Midbrain (tissue), 1 donor: ENCODE measurements at places on chromosomes 12 and 14.

DNA sequence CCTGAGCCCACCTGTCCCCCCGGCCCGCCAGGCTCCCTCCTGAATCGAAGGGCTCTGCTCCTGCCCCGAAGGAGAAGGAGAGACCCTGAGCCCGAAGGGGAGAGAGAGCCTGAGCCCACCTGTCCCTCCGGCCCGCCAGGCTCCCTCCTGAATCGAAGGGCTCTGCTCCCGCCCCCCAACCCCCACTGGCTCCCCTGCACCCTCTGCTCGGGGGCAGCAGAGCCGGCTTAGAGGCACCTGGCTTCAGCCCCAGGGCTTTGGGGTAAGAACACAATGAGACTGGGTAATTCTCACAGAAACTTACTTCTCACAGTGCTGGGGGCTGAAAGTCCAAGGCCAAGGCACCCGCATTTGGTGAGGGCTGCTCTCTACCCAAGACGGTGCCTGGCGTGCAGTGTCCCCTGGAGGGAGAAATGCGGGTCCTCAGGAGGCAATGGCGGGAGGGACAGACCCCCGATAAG lies 53.1 kb upstream of the FBRSL1 start:
- DNase-seq = no peak

GRCh38 chr12:78886719-78887407 lies 22.3 kb downstream of the SYT1 start:
- DNase-seq = no peak

DNA sequence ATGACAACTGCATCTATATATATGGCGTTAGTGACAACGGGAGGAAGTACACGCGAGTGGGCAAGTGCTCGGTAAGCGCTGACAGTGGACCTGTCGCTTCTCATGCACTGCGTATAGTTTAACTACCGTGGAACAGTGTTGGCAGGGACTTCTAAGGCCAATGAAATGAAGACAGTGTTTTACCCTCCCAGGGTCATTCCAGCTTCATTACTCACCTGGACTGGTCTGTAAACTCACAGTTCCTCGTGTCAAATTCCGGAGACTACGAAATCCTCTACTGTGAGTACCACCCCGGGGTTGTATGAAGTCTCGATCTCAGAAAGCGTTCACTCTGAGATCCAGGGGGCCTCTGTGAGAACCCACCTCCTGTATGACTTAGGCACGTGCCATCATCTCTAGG lies 129.2 kb upstream of the EVL start:
- no peak for DNase-seq

GRCh38 chr12:79634957-79635471 lies 55.8 kb downstream of the PAWR start:
- no peak for DNase-seq

GRCh38 chr12:93667672-93668071 lies 9.5 kb upstream of the CRADD start:
- no peak for DNase-seq

DNA sequence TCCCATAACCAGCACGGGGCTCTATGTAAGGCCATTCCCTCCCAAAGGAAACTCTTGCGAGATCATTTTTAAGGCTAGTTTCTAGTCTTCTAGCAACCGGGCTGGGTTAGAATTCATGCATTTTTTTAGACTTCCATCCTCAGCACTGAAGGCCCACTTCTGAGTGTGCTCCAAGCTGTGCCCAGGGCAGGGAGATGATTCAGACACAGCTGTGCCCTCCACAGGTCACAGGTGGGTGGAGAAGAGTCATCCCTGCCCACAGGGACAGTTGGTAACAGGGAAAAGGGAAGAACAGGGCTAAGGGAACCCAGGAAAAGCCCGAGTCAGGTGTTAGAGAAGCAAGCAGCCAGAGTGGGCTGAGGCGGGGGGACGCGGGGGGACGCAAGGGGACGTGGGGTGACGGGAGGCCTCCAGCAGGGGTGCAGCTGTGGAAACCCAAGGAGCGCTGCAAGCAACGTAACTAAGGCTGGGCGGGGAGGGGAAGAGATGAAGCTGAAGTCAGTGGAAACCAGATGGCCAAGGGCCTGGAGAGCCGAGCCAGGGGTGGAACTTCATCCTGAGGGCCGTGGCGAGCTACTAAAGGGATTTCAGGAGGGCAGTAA lies 27.2 kb upstream of the PPP2R5C start:
- DNase-seq = no peak

- DNase-seq = no peak
Measured at GRCh38 chr14:95922080-95922479, 45.4 kb downstream of the TUNAR start.

DNA sequence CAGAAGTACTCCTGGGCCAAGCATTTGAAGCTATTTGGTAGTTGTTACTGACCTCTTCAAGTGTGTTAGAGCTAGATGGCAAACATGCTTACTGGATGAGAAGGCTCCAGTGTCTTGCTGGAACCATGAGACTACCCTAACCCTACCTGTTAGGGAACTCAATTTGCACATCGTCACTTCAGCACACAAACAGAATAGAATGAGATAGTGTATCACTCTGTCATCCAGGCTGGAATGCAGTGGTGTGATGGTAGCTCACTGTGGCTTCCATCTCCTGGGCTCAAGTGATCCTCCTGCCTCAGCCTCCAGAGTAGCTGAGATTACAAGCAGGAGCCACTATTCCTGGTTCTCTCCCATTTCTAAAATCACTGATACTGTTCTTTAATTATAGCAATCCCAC lies 417.0 kb upstream of the ATXN7L3B start:
- DNase-seq = no peak

DNA sequence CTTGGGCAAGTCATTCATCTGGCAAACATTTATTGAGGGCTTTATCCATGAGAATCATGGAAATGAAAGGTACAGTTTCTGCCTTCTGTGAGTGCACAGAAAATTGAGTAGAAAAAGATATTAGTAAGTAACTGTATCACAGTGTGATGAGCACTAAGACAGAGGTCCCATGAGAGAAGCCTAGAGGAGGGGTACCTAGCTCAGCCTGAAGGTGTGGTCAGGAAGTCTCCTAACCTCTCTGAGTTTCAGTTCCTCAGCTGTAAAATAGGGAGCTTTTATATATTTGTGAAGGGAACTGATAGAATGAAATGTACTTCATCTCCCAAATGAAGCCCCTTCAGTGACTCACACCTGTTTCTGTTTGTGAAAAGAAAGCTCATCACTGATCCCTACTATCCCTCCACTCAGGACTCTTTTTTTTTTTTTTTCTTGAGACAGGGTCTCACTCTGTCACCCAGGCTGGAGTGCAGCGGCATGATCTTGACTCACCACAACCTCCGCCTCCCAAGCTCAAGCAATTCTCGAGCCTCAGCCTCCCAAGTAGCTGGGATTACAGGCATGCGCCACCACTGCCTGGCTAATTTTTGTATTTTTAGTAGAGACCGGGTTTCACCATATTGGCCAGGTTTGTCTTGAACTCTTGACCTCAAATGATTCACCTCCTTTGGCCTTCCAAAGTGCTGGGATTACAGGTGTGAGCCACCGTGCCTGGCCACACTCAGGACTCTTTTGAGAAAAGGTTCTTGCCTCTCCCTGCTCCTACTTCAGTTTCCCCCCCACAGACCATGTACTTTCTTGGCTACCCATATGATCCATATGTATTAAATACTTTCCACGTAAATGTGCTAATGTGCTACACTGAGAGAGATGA lies 93.7 kb upstream of the FUT8 start:
- no peak for DNase-seq

DNA sequence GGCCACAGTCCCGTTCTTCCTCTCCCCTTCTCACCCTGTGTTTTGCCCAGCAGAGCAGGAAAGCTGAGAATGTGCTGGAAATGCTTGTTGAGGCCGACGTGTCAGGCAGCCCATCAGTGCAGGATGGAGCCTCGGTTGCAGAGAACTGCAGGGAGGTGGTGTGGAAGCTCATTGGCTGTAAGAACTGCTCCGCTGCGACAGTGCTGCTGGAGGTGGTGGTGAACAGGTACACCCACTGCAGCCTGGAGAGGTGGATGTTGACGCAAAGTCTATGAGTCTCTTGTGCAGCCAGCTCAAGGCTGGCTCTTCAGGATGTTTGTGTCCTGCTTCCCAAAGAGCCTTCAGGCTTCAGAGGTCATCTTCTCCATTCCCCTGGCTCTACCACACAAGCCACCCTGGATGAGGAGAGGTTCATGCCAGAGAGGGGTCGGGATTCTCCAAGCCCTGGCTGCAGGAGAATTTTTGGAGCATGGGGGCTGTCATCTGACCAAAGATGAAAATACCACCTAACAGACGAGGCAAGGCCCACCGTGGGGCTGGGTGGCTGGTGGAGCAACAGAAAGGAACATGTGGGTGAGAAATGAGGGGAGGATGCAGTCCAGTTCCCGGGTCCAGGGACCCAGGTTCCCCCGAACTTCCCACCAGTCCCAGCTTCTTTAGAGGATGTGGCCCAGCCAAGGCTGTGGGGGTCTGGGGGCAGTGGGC lies 174.1 kb upstream of the PRMT8 start:
- no peak for DNase-seq

DNA sequence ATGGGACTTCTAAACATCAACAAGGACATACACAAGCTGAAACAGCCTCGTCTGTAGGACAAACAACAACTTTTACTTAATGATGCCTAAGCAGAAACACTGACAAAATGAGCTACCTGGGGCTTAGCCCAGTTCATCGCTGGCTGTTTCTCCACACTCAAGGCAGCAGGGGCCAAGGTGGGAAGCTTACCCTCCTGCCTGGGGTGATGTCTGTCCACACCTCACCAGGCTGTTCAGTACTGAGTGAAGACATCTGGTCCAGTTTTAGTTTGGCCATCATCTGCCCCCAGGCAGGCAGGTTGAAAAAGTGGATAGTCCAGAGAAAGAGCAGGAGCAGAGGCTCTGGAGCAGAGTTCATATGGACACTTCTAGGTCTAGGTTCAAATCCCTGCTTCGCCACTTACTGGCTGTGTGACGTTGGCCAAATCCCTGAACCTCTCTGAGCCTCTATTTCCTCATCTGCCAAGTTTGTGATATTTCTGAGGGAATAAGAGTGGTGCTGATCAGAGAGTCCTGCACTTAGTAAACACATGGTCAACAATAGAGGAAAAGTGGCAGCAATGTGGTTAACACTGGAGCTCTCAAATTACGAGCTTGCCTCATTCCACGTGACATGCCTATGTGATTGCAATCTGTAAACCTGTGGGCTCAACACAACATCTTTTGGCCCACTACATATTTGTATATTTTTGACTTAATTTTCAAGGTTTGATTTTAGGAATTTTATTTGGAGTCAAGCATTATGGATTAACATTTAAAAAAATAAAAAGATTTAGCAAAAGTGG lies 720.1 kb upstream of the TMEM132C start:
- DNase-seq = no peak

- DNase-seq = no peak
Measured at GRCh38 chr14:105525326-105525725, 1.1 kb upstream of the TMEM121 start.

GRCh38 chr12:51365276-51365675 lies 18.8 kb upstream of the CELA1 start:
- no peak for DNase-seq

GRCh38 chr12:46548605-46549071 lies 176.1 kb upstream of the SLC38A2 start:
- no peak for DNase-seq

DNA sequence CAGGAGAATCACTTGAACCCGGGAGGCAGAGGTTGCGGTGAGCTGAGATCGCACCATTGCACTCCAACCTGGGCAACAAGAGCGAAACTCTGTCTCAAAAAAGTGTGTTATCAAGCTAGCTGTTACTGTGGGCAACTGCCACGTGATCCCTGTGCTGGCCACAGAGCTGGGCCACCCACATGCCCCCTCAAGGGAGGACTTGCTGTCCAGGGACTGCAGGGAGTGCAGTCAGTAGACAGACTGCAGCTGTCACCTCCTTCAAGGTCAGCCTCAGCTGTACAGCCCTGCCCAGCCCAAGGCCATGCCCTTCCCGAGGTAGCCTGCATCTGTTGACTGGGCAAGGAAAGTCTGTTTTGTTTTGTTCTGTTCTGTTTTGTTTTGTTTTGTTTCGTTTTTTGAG lies 46.6 kb upstream of the BICDL1 start:
- no peak for DNase-seq
